ENCODE measurements at places on chromosomes 5 and 9. TPM values are rescaled to one million over a fixed set of nuclear protein-coding genes. Genes with fewer than 3 reads are reported as not detected.

- DNase-seq, result no peak
Observed at GRCh38 chr5:134426361-134426760, 14.7 kb upstream of the CDKN2AIPNL start.

DNA sequence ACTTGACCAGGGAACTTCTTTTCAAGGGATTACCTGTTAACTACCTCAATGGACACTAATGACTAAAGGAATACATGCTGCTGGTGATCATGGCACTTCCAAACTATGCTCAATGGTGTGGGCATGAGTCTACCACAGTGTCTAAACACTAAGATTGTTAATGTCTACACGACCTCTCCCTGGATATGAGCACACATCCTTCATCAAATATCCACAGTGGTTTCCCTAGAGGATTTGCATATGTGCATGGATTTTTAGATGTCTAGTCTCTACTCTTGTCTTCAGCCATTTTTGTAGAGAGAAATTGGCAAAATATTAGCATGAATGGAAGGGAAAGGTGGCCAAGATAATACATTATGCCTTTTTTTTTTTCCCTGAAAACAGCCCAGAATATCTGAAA, 113.3 kb upstream of the CCDC152 start:
- DNase-seq, result no peak

GRCh38 chr9:132669319-132669697, 475 bp downstream of the DDX31 start:
- no peak for DNase-seq

DNA sequence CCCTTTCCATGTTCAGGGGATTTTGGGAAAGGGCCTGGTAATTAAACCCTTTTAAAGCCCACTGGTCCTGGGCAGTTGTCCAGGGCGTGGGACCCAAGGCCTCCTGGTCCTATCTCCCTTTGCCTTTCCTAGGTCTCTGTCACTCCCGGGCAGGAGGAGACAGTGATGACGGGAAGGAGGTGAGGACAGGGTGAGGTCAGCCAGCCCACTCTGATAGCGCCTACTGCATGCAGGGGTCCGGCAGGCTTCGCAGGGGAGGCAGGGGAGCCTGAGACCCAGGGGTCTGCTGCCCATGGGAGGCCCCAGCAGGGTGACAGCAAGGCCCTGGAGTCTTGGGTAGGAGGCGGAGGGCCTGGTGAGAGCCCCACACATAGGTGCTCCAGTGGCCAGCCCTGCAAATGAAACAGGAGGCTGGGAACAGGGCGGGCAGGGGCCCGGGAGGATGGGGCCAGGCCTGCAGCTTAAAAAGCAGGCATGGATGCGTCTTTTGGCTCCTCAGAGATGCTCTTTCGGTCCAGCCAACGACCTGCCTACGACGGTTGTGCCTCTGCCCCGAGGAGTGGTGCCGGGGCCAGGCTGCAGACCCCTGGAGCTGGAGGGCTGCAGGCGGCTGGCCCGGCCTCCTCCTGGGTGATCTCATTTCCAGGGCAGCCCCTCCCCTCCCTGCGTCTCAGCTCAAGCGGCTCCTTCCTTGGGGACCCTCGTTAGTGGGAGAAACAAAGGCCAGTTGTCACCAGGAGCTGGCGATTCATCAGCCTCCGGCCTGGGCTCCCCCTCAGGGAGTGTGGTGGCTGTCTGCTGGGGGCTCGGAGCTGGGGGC, 6.7 kb upstream of the RXRA start:
- DNase-seq, result no peak

GRCh38 chr5:5685737-5686136, 263.3 kb downstream of the ICE1 start:
- no peak for DNase-seq

DNA sequence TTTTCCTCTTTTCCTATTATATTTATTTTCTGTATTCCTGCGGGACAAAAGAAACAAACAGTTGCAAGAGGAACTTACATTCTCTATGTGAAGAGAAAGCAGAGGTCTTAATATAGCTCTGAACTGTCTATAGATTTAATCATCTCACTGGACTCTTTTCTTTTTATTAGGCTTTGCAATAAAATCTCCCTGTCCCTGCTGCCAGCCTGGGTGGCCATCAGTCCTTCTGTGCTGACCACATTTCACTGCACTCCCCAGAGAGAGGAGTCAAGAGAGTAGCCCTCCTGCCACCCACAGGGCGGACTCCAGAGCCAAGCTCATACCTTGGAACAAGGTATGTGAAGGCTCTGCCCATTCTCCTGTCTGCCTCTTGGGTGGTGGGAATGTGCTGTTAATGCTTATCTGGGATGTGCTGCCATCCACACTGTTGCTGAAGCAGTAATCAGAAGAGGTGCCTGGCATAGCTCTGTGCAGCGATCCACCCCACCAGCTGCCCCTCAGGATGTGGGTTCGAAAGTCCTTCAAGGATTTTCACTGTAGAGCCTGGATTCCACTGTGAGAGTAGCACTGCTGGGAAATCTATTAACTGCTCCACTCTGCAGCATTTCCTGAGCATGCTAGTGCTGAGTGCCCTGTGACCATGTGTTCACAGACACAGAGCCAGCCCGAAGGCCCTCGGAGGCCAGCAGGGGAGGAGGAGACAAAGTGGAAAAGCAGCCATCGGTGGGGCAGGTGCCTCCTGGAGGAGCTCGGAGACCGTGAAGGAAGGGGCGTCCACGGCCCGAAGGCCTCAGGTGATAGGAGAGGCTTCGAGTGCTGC, 334.6 kb downstream of the MED10 start:
- DNase-seq, result no peak

DNA sequence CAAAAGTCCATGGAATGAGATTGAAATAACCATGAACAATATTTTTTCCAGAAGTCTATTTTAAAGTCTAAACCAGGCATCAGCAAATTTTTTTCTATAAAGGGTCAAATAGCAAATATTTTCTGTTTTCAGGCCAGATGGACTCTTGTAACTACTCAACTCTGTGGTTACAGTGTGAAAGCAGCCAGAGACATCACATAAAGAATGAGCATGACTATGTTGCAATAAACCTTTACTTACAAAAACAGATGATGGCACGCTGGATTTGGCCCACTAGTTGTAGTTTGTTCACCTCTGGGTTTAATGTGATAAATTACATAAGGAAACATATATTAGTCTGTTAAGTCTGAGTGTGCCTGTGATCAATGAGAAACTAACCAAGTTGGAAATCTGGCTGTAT, 319.2 kb downstream of the TRPM3 start:
- DNase-seq, result no peak

DNA sequence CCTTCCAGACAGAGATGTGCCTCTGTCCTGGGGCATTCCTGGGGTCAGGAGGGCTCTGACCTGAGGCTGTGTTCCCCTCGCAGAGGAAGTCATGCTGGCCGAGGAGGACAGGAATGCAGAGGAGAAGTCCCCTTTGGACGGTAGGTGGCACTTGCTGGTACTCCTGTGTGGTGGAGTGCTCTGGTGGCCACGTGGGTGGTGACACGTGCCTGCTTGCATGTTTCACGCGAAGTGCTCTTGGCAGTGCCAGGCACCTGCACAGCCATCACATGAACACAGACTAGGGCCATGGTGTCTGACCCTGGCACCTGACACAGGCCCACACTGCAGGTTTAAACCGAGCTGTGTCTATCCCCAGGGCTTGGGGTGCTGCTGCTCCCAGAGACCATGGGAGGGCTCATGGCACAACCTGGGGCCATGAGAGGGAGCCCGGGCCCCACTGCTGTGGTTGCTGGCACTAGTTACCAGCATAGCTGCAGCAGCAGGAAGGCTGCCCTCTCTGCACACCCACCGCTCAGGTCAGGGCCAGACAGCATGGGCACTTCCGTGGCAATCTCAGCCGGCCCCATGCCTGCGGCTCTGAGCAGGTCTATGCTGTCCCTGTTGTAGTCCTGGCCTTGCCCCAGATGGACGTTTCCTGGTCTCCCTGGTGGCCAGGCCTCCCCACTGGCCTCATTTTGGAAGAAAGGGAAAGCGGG, 79.3 kb downstream of the CACNA1B start:
- no peak for DNase-seq

Gene CDC20B
- total RNA-seq, result not detected

Gene MEIKIN
- not detected for total RNA-seq
